CD4-positive, alpha-beta memory T cell (primary cell): ENCODE measurements at places on chromosomes 16 and 17.
A peak's percentile ranks its signal among the peaks of the same experiment; 100 is the strongest.

- no peak for DNase-seq
Measured at GRCh38 chr16:73764321-73764720, 532.3 kb upstream of the PSMD7 start.

- no peak for DNase-seq
Measured at GRCh38 chr17:31328160-31328535, 6.7 kb upstream of the EVI2A start.

DNA sequence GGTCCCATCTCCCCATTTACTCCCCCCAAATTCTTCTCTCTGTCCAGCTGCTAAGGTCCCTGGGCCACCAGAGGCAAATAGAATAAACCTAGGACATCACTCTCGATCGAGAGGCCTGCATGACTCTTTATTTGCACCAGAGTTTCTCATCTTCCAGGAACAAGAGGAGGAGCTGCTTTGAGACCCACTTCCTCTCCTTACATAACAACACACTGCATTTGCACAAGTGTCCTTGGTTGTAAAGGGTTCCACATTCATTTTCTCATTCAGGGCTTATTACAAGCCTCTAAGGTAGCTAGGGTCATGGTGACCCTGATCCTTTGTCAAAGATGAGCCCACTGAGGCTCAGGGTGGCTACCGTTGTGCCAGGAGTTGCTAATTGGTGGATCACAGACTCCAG, 38.1 kb upstream of the RHOT1 start:
- DNase-seq = no peak

DNA sequence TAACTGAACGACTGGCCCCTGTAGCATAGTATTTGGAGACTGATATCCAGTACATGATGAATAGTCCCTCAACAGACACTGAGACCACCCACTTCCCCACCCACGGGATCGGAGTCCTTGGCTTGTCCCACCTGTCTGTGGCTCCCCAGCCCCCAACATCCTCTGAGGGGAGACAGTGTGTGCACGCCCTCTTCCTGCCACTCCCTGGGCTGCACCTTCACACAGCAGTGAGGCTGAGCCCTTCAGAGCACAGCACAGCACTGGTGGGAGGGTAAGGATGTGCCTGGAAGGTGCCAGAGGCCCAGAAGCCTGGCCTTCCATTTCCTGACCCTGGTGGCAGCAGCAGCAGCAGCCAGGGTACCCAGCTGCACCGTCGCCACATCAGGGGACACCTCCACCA, 11.0 kb downstream of the DNASE1 start:
- DNase-seq = peak; percentile 23

DNA sequence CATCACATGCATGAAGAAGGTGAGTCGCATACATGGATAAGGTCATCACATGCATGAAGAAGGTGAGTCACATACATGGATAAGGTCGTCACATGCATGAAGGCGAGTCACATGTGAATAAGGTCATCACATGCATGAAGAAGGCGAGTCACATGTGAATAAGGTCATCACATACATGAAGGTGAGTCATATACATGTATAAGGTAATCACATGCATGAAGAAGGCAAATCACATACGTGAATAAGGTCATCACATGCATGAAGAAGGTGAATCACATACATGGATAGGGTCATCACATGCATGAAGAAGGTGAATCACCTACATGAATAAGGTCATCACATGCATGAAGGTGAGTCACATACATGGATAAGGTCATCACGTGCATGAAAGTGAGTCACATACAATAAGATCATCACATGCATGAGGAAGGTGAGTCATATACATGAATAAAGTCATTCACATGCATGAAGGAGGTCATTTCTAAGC, 105.1 kb upstream of the SDK2 start:
- no peak for DNase-seq

DNA sequence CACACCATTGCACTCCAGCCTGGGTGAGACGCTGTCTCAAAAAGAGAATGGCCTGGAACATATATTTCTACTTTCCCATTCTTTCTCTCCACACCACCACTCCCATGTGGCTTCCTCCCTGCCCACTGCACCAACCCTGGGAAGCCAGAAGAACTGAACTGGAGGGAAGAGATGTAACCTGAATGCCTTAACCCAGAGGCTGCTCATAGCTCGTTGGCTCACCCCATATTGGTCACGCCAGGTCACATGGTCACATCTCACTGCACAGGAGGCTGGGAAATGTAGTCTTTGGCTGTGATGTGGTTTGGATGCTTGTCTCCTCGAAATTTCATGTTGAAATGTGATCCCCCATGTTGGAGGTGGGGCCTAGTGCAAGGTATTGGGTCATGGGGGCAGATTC, 5.9 kb upstream of the DNAH17 start:
- no peak for DNase-seq

DNA sequence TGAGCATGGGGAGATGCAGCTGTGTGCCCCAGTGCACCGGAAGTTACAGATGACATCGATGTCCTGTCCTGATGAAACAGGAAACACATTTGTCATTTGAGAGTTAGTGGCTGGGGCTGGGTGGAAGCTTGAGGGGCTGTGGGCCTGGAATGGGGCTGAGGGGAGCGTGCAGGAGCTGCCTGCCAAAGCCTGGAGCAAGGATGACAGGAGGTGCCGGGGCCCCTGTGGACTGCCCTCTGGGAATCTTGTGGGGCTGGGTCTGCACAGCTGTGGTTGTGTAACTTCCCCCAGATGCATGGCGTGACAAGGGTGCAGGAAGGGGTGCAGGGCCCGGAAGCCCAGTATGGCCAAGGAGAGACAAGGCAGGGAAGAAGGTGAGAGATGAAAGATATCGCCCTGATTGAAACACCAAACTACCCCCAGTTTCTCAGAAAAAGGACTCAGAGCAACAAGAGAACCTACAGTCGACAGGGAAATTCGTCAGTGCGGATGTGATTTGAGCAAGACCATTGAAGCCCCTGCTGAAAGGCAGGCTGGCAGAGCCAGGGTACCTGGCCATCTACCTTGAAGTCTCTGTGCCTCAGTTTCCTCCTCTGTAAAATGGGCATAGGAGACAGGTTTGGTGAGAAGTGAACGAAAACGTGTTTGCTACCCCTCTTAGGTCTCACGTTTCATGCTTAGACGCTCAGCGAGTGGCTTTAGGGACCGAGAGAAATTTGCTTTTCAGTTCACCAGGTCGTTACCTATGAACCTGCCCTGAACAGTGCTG, 8.8 kb downstream of the MMP25 start:
- no peak for DNase-seq

DNA sequence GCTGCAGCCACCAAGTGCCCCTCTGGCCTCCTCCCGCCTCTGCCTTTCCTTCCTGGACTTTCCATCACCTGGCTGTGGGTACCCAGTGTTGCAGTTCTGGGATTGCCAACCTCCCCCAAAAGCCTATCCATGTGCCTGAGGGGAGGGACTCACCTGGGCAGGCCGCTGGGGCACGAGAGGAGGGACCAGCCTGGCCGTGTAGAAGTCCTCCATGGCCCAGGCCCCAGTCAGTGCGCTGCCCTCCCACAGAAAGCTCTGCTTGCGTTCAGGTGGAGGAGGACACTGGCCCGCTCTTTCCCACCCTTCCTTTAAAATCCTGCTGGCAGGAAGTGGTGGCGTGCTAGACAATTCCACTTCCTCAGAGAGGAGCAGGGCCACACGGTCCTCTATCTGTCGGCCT, 14.2 kb downstream of the SLX4 start:
- DNase-seq = no peak

GRCh38 chr17:27995554-27995953, 46.9 kb upstream of the NLK start:
- no peak for DNase-seq

GRCh38 chr16:49332589-49333258, 40.9 kb upstream of the C16orf78 start:
- DNase-seq = no peak

DNA sequence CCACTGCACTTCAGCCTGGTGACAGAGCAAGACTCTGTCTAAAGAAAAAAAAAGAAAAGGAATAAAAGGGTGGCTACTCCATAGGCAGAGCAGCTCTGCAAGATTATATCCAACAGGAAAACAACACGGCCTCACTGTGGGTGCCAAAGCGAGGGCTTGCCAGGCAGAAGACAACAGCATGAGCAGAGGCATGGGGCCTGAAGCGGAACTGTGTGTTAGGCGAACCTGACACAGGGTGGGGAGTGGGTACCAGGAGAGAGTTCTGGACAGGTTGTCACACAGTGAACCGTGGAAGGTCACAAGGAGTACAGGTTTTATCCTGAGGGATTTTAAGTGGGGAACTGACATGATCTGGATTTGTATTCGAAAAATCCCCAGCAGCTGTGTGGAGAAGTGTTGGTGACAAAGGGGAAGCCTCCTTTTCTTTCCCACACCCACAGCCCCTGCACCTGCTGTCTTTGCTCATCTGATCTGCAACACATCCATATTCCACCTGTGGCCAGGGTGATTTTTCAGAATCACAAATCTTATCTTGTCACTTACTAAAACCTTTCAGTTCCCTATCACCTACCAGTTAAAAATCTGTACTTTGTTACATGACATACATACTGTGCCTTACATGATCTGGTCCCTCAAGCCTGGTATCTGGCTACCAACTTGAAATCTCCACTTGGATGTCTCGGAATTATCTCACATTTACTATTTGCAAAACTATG, 23.2 kb upstream of the ARHGAP17 start:
- no peak for DNase-seq

- no peak for DNase-seq
Measured at GRCh38 chr16:26497896-26498295, 568.8 kb upstream of the C16orf82 start.

GRCh38 chr16:75555707-75556430, at the start of gene TMEM231:
TMEM231 (minus strand) TSS chr16:75556252; CDS start chr16:75556209, 43 bp downstream.
- DNase-seq = peak; percentile 95

DNA sequence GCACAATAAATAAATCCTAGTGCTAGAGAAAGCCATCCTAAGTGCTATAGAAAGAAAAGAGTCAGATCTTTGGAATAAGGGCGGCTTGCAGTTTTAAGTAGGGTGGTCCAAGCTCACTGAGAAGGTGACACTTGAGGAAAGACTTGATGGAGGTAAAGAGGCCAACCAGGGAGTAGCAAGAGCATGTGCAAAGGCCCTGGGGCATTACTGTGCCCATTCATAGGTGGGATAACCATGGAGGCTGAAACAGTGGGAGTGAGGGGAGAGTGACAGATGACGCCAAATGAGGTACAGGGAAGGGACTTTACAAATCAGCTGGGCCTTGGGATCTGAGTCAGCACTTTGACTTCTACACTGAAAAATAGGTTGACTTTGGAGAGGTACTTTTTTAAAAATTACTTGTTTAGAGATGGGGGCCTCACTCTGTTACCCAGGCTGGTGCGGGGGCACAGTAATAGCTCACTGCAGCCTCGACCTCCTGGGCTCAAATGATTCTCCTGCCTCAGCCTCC, 115.5 kb downstream of the ABCC1 start:
- no peak for DNase-seq

- no peak for DNase-seq
Measured at GRCh38 chr17:57391857-57392471, 135.6 kb downstream of the MSI2 start.

GRCh38 chr17:44606658-44607057, 49.4 kb downstream of the FZD2 start:
- no peak for DNase-seq

GRCh38 chr17:27573971-27574525, 56.9 kb upstream of the LGALS9 start:
- DNase-seq = no peak

GRCh38 chr16:20359997-20360396, 7.5 kb upstream of the UMOD start:
- DNase-seq = no peak

DNA sequence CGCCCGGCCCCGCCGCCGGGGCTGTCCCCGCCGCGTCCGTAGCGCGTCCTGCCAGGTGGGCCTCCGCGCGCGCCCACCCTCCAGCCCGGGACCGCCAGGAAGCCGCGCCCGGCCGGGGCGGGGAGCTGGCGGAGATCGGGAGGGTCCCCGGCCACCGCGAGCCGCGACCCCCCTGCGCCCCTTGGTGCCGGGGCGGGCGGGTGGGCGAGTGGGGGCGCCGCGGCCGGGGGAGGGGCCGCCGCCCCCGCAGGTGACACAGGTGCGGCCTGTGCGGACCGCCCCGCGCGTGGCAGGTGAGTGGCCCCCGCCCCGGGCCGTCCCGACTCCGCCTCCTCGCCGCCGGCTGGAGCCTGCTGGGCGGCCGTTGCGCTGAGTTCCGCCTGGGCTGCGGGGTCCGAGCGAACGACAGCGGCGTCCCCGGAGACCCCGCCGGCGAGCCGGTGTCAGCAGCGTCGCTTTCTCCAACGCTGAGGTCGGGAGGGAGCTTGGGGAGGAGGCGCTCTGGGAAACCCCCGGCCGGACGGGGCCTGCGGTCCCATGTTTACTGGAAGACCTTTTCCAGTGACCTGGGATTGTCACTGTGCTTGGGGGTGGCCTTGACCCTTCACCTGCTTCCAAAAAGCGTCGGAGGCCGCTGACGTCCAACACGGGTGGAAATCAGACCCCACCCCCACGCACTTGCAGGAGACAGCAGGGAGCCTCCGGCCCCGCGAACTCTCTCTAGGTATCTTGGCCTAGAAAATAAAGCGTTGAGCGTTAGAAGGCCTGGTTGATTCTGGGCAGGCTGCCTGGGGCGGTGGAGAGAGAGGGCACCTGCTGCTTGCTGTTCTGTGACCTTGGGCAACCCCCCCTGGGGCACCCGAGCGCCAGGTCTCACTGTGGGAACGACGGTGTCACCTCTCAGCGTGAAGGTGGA, 542 bp downstream of the KLHL36 start:
- peak; percentile 69 for DNase-seq

GRCh38 chr17:76438906-76439305, 14.0 kb downstream of the UBE2O start:
- no peak for DNase-seq

GRCh38 chr16:2937170-2937569, 25.4 kb downstream of the FLYWCH1 start:
- no peak for DNase-seq

GRCh38 chr17:80526116-80526910, 18.3 kb upstream of the RPTOR start:
- DNase-seq = no peak

DNA sequence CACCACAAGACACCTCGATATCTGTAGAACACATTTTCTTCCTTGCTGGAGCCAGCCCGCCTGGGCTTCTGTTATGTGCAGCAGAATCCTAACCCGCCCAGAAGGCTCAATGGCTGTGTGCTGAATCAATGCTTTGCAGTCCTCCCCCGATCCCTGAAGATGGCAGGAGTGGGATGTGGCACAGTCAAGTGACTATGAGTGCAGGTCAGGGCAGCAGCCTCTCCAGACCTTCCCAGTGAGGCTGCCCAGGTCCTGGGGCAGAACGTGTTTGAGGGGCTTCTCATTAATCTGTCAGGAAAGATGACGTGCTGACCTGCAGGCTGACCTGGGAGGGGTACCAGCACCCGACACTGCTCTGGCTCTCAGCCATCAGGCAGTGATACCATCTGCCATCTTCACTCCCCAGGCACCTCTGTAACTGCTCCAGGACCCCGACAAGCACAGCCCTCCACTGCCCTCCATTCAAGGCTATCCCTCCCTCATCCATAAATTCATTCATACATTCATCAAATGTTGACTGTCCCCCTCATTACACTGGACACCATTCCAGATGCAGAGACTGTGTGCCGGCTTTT, 35.2 kb downstream of the LRRC75A start:
- DNase-seq = no peak

- DNase-seq = no peak
Measured at GRCh38 chr17:80050706-80051105, 14.3 kb downstream of the CCDC40 start.
